ENCODE measurements at places on chromosomes 3 and 15.

- no peak for DNase-seq
Measured at GRCh38 chr3:150429767-150430671, 21.9 kb downstream of the TSC22D2 start.

GRCh38 chr3:126706631-126707030 lies 2.6 kb downstream of the CHCHD6 start:
- no peak for DNase-seq

- DNase-seq: no peak
Measured at GRCh38 chr3:46517016-46517783, 19.4 kb downstream of the RTP3 start.

DNA sequence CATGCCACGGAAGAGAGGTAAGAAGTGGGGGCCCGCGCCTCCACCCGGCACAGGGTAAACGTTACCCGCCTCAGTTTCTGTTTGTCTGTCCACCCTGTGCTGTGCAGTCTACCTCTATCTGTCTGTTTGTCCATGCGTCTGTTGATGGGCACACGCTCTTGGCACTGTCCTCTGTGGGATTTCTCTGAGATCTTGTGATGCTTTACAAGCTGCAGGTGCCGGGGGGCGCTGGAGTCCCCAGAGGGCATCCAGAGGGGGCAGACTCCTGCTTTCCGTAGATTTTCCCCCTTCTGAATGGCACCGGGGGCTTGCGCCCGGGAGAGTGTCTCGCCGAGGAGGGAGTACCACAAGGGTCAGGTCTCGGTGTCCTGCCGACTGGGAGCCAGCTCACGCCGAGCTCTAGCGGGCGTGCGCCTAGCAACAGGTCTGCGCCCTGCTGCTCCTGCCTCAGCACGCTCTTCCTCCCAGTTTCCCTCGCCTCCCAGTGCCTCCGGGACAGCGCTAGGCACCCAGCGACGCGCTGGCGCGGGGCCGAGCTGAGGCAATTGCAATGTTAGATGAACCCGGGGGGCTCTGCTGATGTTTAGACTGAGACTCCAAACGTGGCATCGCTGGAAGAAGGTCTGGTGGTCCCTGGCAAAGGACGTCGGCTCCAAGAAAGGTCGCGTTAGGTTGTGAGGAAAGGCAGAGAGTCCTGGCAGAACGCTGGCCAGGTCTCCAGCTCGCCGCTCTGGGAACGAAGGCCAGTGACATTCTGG lies 667 bp downstream of the CEMIP start:
- no peak for DNase-seq

- no peak for DNase-seq
Measured at GRCh38 chr15:95448531-95449229, 881.8 kb upstream of the NR2F2 start.

DNA sequence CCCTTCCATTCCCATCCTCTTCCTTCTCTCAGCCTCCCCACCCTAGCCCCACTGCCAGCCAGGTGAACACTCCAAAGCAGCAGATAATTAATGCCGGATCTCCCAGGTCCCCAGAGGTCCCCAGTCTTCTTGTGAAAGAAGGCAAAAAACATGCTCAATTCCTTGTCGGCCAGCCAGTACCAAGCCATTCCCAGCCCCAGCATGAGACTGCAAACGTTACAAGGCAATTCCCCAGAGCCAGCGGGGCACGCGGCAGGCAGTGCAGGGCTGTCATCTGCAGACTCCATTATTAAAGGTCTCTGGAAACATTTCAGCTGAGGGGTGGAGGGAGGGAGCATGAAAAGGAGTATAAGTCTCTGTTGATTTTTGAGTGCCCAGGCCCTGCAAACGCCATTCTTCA lies 117.8 kb downstream of the XXYLT1 start:
- no peak for DNase-seq

All from renal pelvis (tissue), 12 donors.